Large intestine (tissue), 12 donors: ENCODE measurements at places on chromosomes 16 and 17. TPM values are rescaled to one million over a fixed set of nuclear protein-coding genes. Genes with fewer than 3 reads are reported as not detected.

DNA sequence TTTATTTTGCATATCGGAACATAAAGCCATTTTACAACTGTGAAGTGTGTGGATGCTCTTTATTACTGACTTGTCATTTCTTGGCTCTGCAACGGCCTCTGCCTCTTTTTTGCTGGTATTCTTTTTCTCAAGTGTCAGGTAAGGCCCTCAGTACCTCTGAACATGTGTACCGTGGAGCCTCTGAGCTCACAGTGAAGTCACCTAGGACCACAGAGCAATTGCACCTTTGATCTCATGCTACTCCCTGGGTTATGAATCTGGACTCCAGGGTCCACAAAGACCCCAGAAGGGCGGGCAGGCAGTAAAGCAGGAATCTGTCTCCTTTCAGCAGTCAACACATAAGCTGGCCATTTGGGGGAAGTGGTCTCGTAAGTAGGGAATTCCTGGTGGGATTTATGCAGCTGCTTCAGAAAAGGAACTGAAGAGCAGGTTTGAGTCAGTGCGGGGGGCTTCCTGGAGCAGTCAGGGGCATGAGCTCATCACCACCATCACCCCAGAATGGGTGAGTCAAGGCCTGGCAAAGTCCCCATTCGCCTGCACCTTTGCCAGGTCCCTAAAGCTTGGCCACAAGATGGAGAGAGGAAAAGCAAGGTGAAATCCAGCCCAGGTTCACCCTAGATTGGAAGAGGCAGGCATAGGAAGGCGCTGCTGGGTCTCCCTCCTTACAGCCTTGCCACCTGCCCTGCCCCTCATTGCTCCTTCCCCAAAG is 33.0 kb downstream of the TBX4 start:
- no peak for DNase-seq

DNA sequence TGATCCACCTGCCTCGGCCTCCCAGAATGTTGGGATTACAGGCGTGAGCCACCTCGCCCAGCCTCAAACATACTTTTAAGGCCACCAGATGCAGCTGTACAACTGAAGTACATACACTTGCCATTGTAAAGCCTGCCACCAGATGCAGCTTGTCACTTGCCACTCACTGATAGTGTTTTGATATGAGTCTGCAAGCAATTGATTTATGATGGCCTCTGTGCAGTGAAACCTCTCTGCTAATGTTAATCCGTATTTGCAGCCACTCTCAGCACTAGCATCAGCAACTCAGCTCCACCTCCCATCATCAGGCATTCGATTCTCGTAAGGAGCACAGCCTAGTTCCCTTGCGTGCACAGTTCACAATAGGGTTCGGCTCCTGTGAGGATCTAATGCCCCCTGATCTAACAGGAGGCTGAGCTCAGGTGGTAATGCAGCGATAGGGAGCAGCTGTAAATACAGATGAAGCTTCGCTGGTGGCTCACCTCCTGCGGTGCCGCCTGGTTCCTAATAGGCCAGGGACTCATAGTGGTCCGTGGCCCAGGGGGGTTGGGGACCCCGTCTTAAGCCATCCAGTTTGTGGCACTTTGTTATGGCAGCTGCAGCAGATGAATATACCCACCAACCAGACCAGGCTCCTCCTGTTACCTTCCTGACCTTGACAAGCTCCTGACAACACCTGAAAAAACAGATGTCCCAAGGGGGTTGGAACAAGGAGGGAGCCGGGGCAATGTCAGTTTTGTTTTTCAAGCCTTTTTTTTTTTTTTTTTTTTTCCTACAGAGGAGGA is 1.3 kb upstream of the HERPUD1 start:
- DNase-seq, result peak; percentile 57

GRCh38 chr17:8785547-8786413 is 13.4 kb downstream of the MFSD6L start:
- DNase-seq, result no peak

DNA sequence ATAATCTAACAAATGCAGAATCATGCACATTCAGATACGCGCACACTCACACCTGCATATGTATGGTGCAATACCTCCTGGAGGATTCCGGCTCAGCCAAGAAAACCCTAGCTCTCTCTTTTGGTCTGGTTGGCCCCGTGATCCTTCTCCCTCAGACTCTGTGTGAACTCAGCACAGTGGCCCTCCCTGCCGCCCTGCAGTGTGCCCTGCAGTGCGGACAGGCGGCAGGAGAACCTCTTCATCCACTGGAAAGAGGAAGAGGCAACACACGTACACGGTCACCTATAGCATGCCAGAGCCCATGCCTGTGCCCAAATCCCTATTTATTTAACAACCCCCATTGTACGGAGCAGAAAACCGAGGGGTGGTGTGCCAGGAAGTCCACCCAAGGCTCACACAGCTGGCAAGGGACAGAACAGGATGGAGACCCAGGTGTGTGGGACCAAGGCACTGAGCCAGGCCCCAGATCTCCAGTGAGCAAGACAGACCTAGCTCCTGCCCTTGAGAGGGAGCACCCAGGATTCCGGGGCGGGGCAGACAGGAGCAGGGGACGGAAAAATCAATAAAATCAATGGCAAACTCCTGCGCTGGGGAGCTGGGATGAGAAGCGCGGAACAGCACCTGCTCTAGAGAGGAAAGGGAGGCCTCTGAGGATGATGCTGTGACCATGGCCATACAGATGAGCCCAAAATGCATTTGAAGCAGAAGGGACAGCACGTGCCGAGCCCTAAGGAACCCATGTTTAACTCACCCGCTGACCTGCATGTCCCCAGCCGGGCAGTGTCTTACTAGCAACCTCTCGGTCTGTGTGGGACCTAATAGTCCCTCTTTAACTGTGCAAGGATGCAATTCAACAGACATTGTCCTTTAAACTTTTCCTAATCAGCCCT is 54.7 kb upstream of the CIBAR2 start:
- no peak for DNase-seq

DNA sequence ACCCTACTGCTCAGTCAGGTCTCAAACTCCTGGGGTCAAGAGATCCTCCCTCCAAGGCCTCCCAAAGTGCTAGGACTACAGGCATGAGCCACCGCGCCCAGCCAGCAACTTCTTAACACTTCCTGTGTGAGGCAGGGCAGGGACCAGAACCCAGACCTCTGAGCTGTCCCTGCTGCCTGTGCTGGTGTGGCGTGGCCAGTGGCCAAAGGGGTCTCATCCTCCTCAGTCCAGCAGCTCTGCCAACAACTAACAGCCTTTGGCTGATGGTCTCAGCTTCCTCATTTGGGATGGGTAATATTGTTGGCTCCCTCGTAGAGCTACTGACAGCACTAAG is 1.4 kb upstream of the LLGL1 start:
- no peak for DNase-seq

MYH2 gene
- polyA plus RNA-seq, result 0.03 TPM

SDK2 gene
- 0.94 TPM for polyA plus RNA-seq

TLCD1 gene
- polyA plus RNA-seq, result 9.4 TPM

DNA sequence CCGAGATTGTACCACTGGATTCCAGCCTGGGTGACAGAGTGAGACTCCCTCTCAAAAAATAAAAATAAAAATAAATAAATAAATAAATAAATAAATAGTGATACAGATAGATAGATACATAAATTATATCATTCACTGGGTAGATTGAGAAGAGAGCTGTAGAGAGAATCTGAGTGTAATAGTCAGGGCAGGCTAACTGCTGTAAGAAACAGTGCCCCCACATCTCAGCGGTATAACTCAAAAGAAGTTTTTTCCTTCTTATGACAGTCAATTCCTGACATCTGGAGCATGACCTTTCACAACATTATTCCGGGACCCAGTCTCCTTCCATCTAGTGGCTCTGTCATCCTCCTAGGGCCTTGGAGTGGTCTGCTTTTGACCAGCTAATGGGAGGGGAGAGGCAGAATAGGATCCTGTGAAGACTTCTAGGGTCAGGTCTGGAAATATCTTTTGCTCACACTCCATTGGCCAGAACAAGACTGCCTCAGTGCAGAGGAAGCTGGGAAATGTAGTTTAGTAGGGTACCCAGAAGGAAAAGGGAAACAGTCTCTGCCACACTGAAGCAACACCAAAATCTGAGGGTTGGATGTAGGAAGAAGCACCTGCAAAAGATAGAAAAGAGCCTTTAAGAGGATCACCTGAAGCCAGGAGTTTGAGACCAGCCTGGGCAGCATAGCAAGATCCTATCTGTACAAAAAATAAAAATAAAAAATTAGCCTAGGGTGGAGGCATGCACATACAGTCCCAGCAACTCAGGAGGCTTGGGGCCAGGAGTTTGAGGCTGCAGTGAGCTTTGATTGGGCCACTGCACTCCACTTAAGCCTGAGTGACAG is 3.0 kb upstream of the QPRT start:
- no peak for DNase-seq

IGF2BP1 gene
- polyA plus RNA-seq, result 30.7 TPM

DNA sequence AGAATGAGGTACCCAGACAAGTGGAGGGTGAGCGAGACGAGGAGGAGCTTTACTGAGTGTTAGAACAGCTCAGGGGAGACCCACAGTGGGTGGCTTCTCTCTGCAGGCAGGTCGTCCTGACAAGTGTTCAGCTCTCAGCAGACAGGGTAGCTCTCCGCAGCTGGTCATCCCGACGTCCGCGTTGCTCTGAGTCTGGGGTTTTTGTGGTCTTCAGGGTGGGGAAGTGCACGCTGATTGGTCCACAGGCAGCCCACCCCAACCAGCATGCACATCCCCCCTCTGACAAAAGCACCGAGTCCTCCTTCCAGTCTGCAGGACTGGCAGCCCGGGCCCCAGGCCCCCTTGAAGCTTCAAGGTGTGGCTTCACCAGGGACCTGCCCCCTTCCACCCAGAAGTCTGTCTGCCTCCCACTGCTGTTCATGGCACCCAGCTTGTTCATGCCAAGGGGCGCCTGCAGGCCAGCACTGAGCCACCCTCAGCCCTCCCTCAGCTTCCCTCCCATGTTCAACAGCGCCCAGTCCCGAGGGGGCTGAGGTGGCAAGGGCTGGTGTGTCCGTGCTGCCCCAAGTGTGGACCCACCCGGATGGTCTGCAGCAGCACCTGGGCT is 19.9 kb upstream of the WDR45B start:
- DNase-seq, result no peak

PARD6A gene
- polyA plus RNA-seq, result 1.6 TPM

CTRB1 gene
- not detected for polyA plus RNA-seq

DNA sequence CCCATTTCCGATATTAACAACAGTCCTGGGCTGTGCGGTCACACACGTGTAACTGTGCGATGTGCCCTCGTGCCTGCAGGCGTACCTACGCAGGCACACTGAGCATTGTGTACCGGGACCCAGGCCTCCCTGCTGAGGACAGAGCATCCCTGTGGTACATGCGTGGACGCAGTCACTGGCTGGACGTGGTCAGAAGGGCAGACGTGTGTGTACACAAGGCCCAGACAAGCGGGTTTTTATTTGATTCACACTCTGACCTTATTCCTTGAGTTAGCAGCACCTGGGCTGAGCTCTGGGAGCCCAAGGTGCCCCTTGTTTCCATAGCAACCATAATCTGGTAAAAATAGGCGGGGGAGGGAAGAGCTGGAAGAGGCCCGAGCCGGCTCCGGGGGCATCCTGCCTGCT is 19.5 kb downstream of the RAP1GAP2 start:
- peak; percentile 73 for DNase-seq

DNA sequence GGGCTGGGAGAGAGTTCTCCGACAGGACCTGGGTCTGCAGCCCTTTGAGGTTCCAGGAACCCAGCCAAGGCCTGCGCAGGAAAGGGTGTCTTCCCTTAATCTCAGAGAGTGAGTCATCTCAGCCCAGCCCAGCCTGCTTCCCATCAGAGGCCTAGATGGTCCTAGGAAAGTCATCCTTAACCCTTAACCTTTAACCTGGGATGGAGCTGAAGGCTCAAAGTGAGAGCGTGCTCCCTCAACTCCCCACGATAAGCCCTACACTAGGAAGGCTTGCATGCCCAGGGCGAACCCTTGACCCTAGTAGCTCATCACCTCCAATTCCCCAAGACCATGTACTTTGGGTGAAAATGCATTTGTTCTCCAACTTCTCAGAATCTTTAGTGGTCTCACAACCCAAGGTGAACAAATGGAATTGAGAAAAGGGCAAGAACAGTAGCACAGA is 4.8 kb upstream of the ATXN7L3 start:
- DNase-seq, result no peak

C16orf89 gene
- polyA plus RNA-seq, result 3.1 TPM

- peak; percentile 74 for DNase-seq
These were observed 16.3 kb upstream of the BCAR1 start for GRCh38 chr16:75267631-75268264.

CCDC144A gene
- 0.34 TPM for polyA plus RNA-seq

DNA sequence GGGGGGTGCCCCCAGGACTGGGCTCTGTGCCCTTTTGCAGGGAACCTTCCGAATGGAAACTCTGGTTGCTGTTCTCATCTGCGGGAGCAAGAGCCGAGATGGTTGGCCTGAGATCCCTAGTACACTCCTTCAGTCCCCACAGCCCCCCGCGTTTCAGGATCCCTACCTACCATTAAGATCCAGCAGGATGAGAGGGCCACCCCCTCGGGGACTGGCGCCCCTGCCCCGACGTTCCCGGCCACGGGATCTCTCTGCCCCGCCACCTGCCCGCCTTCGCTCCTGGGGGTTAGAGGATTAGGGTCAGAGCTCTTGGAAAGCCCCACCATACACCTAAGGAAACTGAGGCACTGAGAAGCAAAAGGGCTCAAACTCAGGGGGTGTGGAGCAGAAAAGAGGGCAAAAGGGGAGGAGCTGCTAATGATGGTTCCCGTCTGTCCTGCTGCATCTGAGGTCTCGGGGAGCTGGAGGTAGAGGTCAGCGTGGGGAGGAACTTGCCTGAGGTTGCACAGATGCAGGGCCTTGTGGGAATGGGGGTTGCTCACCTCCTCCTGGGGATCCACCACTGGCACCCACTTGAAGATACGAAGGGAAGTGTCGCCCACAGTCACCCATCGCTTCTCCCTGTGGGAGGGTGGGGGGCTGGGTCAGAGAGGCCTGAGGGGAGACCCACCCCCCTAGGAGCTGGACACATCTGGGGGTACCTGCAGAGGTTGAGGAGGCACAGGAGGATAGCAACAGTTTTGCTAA is 1.0 kb downstream of the BCL7C start:
- no peak for DNase-seq

MYH13 gene
- polyA plus RNA-seq, result 0.04 TPM

PRAC2 gene
- polyA plus RNA-seq, result not detected

NKD1 gene
- 5.3 TPM for polyA plus RNA-seq

DNA sequence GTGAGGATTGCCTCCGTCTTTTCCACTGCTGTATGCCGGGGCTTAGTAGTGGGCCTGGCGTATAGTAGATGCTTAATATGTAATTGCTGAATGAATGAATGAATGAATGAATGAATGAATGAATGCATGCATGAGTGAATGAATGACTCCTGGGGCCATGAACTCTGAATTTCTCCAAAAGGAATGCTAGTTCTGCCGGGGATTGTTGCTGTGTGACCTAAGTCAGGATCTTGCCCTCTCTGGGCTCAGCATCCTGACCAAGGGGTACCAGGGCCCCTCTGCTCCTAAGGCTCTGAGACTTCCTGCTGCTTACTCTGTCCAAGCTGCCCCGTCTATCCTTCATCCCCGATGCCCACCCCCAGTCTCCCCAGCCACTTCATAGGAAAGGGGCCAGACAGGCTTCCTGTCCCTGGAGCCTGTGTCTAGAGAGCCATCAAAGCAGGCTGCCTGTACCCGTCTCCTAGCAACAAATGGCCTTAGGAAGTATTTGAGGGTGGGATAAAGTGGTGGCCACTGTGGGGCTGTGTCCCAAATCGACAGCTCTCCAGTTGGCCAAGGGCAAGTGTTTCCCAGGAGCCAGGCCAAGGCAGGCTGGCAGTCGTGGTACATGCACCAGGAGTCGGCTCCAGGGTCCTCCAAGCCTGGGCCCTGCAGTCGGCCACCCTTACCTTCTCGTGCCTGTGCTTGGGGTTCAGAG is 11.6 kb upstream of the MPRIP start:
- no peak for DNase-seq
